Ovary (tissue), 10 donors: ENCODE measurements at places on chromosomes 3 and 15. TPM values are rescaled to one million over a fixed set of nuclear protein-coding genes. Genes with fewer than 3 reads are reported as not detected.

- no peaks in the 10 kb centered on the region for H3K27me3 ChIP-seq
- H3K4me1 ChIP-seq = no peaks in the 10 kb centered on the region
- no peaks in the 10 kb centered on the region for H3K36me3 ChIP-seq
- DNase-seq = no peak
- H3K27ac ChIP-seq = no peak overlapping the region
- no peak overlapping the region for H3K4me3 ChIP-seq
These were observed 129.6 kb downstream of the ALCAM start for GRCh38 chr3:105496343-105496742.

DNA sequence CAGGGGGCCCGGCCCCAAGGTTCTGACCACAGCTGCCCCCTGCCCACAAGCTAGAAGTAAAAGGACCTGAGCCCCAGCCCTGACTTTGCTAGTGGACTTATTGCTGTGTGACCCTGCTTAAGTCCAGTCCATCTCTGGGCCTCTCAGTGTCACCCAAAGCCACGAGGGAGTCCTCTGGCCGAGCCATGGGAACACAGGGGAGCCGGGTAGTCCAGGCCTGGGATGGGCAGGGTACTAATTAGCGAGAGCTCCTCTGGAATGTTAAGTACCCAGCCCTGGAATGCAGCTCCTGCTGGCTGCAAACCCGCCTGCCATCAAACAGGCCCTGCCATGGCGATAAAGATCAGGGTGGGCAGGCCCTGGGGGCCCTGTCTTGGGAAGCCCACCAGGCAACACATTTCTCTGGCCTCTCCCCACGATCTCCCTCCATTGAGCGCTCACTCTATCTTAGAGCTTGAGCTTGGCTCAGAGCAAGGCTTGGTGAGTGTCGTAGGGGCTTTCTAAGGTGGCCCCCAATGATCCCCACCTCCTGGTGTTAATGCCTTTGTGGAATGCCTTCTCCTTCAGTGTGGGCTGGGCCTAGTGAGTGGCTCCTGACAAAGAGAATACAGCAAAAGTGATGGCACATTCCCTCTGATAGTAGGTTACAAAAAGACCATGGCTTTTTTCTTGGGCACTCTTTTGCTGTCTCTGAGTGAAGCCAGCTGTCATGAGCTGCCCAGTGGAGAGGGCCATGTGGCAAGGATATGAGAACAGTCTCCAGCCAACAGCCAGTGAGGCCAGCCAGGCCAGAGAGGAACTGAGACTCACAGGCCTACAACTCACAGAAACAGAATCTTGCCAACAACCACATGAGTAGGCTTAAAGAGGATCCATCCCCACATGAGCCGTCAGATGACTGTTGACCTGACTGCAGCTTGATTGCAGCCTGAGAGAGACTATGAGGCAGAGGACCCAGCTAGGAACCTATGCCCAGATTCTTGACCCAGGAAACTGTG lies 133.1 kb downstream of the SMAD6 start:
- H3K27ac ChIP-seq = no peak overlapping the region
- no peak overlapping the region for H3K4me3 ChIP-seq
- no peaks in the 10 kb centered on the region for H3K36me3 ChIP-seq
- peaks cover 6% of the 10 kb centered on the region for H3K4me1 ChIP-seq

DNA sequence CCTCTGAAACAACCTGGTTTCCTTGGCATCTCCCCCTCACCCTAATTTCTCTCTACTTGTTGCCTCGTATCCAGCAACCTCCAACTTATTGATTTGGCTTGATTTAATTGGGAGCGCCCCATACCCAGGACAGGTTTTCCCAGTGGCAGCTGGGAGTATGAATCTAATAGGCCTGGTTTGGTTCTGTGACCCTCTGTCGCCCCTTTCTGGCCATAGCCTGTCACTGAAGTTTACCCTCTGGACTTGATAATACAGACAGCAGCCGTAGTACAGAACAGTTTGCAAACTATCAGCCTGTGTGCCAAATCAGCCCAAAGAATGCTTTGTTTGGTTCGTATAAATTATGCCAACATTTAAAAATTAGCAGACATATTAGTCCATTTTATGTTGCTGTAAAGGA lies 525.1 kb upstream of the GOLIM4 start:
- H3K27ac ChIP-seq = no peak overlapping the region
- H3K36me3 ChIP-seq = no peaks in the 10 kb centered on the region
- no peak overlapping the region for H3K4me3 ChIP-seq
- no peaks in the 10 kb centered on the region for H3K27me3 ChIP-seq
- H3K4me1 ChIP-seq = no peaks in the 10 kb centered on the region
- DNase-seq = no peak

- H3K4me1 ChIP-seq = peaks cover 2% of the 10 kb centered on the region
- no peaks in the 10 kb centered on the region for H3K27me3 ChIP-seq
- DNase-seq = no peak
- H3K36me3 ChIP-seq = no peaks in the 10 kb centered on the region
These were observed 26.1 kb downstream of the PLXNB1 start for GRCh38 chr3:48403533-48404439.

DNA sequence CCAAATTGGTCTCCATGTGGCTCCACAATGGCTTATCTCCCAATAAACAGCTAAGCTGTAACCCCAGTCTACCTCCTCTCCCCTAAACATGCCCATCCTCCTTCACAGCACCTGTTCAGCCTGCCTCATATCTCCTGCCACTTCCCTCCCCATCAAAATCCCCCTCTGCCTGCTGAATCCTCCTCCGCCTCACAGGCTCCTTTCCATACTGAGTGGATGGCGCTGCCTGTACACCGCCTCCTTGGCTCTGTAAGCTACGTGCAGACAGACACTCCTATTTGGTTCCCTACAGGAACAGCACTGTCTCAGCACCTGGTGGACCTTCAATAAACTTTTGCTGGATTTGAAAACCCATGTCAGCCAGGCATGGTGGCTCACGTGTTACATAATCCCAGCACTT lies 53.7 kb downstream of the ADCY5 start:
- no peaks in the 10 kb centered on the region for H3K36me3 ChIP-seq
- H3K27me3 ChIP-seq = no peaks in the 10 kb centered on the region
- no peak for DNase-seq
- peaks cover 33% of the 10 kb centered on the region for H3K4me1 ChIP-seq

GRCh38 chr3:119160361-119160760 lies 13.0 kb upstream of the UPK1B start:
- no peaks in the 10 kb centered on the region for H3K27me3 ChIP-seq
- no peaks in the 10 kb centered on the region for H3K4me1 ChIP-seq
- H3K36me3 ChIP-seq = no peaks in the 10 kb centered on the region
- no peak overlapping the region for H3K27ac ChIP-seq
- H3K4me3 ChIP-seq = no peak overlapping the region
- DNase-seq = no peak

DNA sequence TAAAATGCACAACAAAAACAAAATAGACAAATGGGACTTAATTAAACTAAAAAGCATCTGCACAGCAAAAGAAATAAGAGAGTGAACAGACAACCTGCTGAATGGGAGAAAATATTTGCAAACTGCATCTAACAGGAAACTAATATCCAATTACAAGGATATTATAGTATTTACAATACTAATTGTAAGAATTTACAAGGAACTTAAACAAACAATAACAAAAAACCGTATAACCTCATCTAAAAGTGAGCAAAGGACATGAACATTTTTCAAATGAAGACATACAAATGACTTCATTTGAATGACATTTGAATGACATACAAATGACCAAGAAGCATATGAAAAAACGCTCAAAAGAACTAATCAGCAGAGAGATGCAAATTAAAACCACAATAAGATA lies 66.4 kb downstream of the CSNK1G1 start:
- no peak for DNase-seq
- H3K4me1 ChIP-seq = no peaks in the 10 kb centered on the region
- H3K36me3 ChIP-seq = no peaks in the 10 kb centered on the region
- H3K27me3 ChIP-seq = no peaks in the 10 kb centered on the region

GRCh38 chr15:31021067-31021665 lies 29.7 kb upstream of the MTMR10 start:
- H3K36me3 ChIP-seq = no peaks in the 10 kb centered on the region
- H3K27ac ChIP-seq = no peak overlapping the region
- no peak overlapping the region for H3K4me3 ChIP-seq
- no peak for DNase-seq

GRCh38 chr15:56241374-56242105 lies 2.1 kb downstream of the RFX7 start:
- H3K27me3 ChIP-seq = no peaks in the 10 kb centered on the region
- no peak for DNase-seq
- no peak overlapping the region for H3K27ac ChIP-seq
- H3K36me3 ChIP-seq = no peaks in the 10 kb centered on the region

DNA sequence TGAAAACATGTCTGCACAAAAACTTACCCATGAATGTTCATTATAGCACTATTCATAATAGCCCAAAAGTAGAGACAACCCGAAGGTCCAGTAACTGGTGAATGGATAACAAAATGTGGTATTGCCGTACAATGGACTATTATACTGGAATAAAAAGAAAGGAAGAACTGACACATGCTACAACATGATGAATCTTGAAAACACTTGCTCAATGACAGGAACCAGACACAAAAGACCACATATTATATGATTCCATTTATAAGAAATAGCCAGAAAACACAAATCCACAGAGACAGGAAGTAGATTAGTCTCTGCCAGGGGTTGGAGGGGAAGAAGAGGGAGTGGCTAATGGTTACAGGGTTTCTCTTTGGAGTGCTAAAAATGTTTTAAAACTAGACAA lies 18.3 kb downstream of the SHC4 start:
- H3K27me3 ChIP-seq = no peaks in the 10 kb centered on the region
- H3K4me1 ChIP-seq = no peaks in the 10 kb centered on the region
- H3K4me3 ChIP-seq = no peak overlapping the region
- DNase-seq = no peak
- H3K27ac ChIP-seq = no peak overlapping the region
- H3K36me3 ChIP-seq = no peaks in the 10 kb centered on the region

DNA sequence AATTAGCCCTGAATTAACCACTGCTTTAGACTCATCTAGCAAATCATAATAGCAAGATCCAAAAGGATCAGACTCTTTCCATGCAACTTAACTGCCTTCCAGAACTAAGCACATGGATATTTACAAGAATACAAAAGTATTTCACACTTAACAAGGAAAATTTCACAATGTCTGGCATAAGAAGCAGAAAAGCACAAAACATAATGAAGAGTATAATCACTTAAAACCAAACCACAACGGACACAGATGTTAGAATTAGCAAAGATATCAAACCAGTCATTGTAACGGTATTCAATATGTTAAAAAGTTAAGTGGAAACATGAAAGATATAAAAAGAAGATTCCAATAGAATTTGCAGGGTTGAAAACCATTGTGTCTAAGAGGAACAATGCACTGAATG lies 51.5 kb upstream of the COL6A6 start:
- H3K36me3 ChIP-seq = no peaks in the 10 kb centered on the region
- peaks cover 2% of the 10 kb centered on the region for H3K4me1 ChIP-seq
- H3K4me3 ChIP-seq = no peak overlapping the region
- no peak for DNase-seq
- no peak overlapping the region for H3K27ac ChIP-seq

- no peaks in the 10 kb centered on the region for H3K27me3 ChIP-seq
- DNase-seq = no peak
- no peak overlapping the region for H3K4me3 ChIP-seq
- no peaks in the 10 kb centered on the region for H3K4me1 ChIP-seq
- no peaks in the 10 kb centered on the region for H3K36me3 ChIP-seq
- H3K27ac ChIP-seq = no peak overlapping the region
These were observed 34.6 kb downstream of the SRPRB start for GRCh38 chr3:133840055-133840737.

GRCh38 chr3:26768068-26768651 lies 145.6 kb downstream of the LRRC3B start:
- H3K36me3 ChIP-seq = no peaks in the 10 kb centered on the region
- H3K4me1 ChIP-seq = no peaks in the 10 kb centered on the region
- no peak for DNase-seq

DNA sequence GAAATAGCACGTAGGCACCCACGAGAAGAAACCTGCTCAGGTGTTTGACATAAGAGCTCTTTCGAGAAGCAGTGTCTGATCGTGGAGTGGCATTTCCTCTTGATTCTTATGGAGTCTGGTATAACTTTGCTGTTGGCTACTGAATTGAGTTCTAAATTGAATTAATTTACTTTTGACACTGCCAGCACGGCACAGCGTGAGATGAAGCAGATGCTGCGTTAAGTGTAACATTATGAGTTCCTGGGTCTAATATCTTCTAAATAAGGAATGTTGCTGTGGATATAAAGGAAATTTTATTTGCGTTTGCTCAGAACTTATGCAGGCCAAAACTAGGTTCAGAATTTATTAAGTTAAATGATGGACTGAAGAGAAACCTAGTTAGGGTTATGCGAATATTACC lies 919.9 kb downstream of the TUSC7 start:
- H3K36me3 ChIP-seq = no peaks in the 10 kb centered on the region
- no peak for DNase-seq
- H3K27me3 ChIP-seq = no peaks in the 10 kb centered on the region
- no peak overlapping the region for H3K27ac ChIP-seq
- H3K4me3 ChIP-seq = no peak overlapping the region

DNA sequence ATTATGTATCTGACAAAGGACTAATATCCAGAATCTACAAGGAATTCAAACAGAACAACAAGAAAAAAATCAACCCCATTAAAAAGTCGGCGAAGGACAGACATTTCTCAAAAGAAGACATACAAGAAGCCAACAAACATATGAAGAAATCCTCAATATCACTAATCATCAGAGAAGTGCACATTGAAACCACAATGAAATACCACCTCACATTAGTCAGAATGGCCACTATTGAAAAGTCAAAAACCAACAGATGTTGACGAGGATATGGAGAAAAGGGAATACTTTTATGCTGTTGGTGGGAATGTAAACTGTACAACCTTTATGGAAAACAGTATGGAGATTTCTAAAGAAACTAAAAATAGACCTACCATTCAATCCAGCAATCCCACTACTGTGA lies 233.1 kb upstream of the PLSCR5 start:
- no peaks in the 10 kb centered on the region for H3K36me3 ChIP-seq
- DNase-seq = no peak
- H3K4me1 ChIP-seq = no peaks in the 10 kb centered on the region
- H3K4me3 ChIP-seq = no peak overlapping the region
- no peak overlapping the region for H3K27ac ChIP-seq

- no peak overlapping the region for H3K27ac ChIP-seq
- no peaks in the 10 kb centered on the region for H3K27me3 ChIP-seq
- H3K4me1 ChIP-seq = no peaks in the 10 kb centered on the region
- H3K4me3 ChIP-seq = no peak overlapping the region
These were observed 104.7 kb upstream of the NR2F2 start for GRCh38 chr15:96225642-96226259.

- H3K4me1 ChIP-seq = no peaks in the 10 kb centered on the region
- no peak overlapping the region for H3K4me3 ChIP-seq
- no peaks in the 10 kb centered on the region for H3K27me3 ChIP-seq
- H3K36me3 ChIP-seq = no peaks in the 10 kb centered on the region
These were observed 241.4 kb downstream of the VPS13C start for GRCh38 chr15:61818801-61819200.

GRCh38 chr3:38985981-38986380 lies 65.8 kb downstream of the SCN11A start:
- no peaks in the 10 kb centered on the region for H3K4me1 ChIP-seq
- H3K27ac ChIP-seq = no peak overlapping the region
- H3K4me3 ChIP-seq = no peak overlapping the region
- H3K36me3 ChIP-seq = no peaks in the 10 kb centered on the region
- no peak for DNase-seq

SOX2 gene
- total RNA-seq = 0.36 TPM

TM4SF1 gene
- total RNA-seq = 54.9 TPM

SEMA6D gene
- 45.3 TPM for total RNA-seq

GRIP2 gene
- total RNA-seq = 6.8 TPM

ALPK3 gene
- 1.0 TPM for total RNA-seq

ZNF385D gene
- total RNA-seq = 4.4 TPM

AHSG gene
- total RNA-seq = not detected

CPNE9 gene
- not detected for total RNA-seq

DPPA4 gene
- not detected for total RNA-seq

LRRC31 gene
- not detected for total RNA-seq

CERS3 gene
- not detected for total RNA-seq

CEMIP gene
- 12.3 TPM for total RNA-seq

ISLR gene
- 160 TPM for total RNA-seq

OSBPL10 gene
- total RNA-seq = 36.6 TPM
